ENCODE measurements at places on chromosomes 4 and X. TPM values are rescaled to one million over a fixed set of nuclear protein-coding genes. Genes with fewer than 3 reads are reported as not detected.

GPR143 gene
- total RNA-seq, result not detected

TMEM255A gene
- total RNA-seq, result 4.0 TPM

F8 gene
- 2.8 TPM for total RNA-seq

AMOT gene
- 4.3 TPM for total RNA-seq

PAGE4 gene
- total RNA-seq, result not detected

SYTL5 gene
- 1.2 TPM for total RNA-seq

NDP gene
- 0.39 TPM for total RNA-seq

LETM1 gene
- 37.7 TPM for total RNA-seq

SLC34A2 gene
- not detected for total RNA-seq

APLN gene
- 0.19 TPM for total RNA-seq
